ENCODE measurements at places on chromosomes 16 and 17.

GRCh38 chr16:54402270-54402669 is 115.7 kb upstream of the IRX3 start:
- DNase-seq, result no peak

DNA sequence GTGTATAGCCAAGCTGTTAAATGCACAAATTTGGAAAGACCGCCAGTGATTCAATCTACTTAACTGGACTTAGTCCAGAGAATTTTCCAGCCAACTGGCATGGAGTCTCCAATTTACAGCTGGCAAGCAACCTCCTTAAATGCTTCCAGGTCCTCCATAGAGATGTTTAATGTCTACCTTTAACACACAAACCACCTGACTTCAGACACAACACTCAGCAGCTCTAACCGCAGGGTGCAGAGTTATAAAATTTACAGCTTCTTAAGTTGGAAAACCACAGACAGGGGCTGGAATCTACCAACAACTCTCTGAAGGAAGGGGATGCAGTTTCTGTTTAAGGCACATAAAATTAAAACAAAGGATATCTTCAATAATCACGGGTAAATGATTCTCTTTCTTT is 106.9 kb downstream of the SYCE1L start:
- no peak for DNase-seq

GRCh38 chr17:17082878-17083277 is 40.6 kb downstream of the MPRIP start:
- no peak for DNase-seq

DNA sequence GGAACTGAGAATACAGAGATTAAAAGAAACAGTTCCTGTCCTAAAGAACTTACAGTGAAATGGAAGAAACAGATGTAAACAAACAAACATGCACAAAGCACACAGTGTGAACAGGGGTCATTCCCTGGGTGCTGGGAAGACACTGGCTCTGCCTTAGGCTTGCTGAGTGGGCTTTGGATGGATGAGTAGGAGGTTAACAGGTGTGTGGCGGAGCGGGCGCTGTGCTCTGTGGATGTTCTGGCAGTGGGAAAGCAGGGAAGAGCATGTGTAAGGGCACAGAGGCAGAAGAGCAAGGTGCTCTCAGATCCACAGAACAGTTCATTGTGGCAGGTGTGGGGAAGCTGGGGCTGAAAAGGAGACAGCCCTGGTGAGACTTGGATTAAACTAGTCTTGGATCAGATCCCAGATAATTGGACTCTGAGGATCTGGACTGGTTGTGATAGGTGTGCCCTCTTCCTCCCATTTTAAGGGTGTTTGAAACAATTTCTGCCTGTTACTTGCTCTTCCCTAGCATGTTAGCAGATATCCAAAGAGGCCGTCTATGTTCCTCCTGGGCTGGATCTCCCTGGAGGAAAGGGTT is 8.1 kb downstream of the HROB start:
- DNase-seq, result no peak

GRCh38 chr16:76278980-76279379 is 1.8 kb downstream of the CNTNAP4 start:
- DNase-seq, result peak; percentile 10

DNA sequence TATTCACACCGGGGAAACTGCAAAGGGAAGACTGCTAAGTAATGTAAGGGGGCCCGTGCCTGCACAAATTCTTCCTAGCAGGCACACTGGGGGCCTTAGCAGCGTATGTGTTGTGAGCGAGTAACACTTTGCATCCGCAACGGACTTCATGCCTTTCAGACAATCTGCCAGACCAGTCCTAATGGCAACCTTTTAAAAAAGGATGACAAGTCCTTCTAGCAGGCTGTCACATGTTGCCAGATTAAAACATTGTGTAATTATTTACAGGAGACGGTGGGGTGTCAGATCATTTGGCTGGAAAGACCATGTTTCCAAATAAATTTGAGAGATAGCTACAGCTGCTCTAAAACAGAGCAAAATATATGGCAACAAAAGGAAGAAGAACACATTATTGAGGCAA is 46.1 kb downstream of the CPPED1 start:
- DNase-seq, result no peak

- no peak for DNase-seq
Observed at GRCh38 chr17:58156839-58157803, 8.9 kb downstream of the OR4D1 start.

DNA sequence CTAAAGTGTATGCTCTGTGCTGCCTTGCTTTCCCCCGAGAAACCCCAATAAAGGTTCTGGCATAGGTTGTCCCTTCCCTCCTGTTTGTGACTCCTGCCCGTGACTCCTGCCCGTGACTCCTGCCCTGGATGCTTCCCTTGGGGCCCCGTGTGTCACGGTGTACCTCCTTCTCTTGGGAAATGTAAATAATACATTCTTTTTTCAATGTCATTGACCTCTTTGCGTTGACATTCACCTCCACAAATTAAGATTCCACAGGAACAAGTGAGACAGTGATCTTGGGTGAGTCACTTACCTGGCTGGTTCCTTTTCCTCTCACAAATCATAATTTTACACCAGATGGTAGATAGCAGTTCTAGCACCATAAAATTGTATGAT is 632 bp downstream of the CCL15 start:
- DNase-seq, result no peak

- no peak for DNase-seq
Observed at GRCh38 chr17:71237903-71238538, 882.8 kb upstream of the SOX9 start.

GRCh38 chr16:84291226-84291625 is 3.5 kb upstream of the WFDC1 start:
- no peak for DNase-seq

DNA sequence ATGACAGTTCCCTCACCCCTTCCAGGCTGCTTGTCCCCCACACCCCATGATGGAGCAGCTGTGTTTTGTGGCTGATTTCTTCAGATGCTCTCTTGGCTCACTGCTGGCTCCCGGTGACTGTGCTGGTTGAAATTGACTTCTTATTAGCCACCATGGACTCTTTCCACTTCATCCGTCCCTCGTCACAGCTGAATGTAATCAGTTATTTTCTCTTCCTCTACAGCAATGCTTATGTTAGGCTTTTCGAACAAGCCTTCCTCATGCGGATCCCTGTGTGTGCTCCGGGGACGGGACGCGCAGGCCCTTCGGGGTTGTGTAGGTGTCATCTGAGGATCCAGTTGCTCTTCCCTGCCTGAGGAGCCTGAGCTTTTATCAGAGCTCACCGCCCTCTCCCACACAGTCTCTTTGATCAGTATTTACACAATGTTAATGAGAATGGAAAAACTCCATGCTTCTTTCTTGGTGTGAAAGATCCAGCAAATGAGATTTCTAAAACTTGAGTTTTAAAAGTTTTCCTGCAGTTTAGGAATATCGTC is 87.5 kb downstream of the RPTOR start:
- no peak for DNase-seq

DNA sequence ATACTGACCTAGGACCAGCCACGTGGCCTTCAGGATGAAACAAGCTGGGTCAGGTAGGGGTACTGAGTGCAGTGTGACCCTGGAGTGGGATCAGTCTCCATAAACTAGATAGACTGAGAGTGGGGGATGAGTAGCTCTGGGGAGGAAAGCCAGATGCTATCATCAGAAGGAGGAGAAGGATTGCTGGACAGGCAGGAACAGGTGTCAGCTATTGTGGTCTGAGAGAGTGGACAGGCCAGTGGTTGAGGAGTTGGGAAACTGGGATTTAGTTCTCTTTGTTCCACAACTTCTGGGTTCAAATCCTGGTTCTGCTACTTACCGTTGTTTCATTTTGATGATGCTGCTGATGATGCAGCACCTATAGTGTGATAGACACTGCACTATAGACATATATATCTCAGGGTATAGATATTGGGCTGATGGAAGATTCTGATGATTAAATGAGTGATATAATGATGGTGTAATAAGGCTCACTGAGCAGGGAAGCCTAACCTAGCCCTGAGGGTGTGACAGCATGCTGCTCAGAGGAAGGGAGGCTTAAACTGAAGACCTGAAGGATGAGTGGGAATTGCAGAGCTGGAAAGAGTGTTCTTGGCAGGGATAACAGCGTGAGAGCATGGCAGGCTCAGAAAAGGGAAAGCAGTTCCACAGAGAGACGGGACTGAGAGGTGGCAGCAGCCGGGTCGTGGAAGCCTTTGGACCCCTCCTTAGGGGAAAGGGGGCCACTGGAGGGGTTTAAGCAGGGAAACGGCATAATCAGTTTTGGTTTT is 66.0 kb downstream of the SNX20 start:
- DNase-seq, result no peak

GRCh38 chr17:76840884-76841775 is 27.1 kb upstream of the MGAT5B start:
- DNase-seq, result no peak

DNA sequence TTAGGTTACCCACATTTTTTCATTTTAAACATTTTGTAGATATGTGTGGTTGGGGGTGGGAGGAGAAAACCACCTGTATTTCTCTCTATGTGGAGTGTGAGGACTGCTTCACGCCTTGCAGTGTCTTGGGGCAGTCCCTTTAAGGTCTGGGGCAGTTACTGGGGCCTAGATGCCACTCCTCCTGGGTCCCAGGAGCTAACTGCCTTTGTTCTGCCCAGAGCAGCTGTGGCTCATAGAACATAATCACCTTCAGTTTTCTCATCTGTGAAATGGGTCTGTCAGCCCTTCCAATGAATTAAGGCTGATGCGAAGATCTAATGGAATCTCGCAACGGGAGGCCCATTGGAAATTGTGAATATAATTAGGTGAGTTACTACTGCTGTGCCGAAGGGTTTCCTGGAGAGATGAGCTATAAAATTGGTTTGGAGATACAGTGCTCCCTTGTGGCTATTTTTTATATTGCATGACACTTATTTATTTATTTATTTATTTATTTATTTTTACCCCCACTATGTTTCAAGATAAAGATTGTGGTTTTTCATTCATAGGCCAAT is 22.9 kb downstream of the DHRS7C start:
- DNase-seq, result peak; percentile 6

- DNase-seq, result no peak
Observed at GRCh38 chr17:2266865-2267228, 36.7 kb downstream of the SMG6 start.

DNA sequence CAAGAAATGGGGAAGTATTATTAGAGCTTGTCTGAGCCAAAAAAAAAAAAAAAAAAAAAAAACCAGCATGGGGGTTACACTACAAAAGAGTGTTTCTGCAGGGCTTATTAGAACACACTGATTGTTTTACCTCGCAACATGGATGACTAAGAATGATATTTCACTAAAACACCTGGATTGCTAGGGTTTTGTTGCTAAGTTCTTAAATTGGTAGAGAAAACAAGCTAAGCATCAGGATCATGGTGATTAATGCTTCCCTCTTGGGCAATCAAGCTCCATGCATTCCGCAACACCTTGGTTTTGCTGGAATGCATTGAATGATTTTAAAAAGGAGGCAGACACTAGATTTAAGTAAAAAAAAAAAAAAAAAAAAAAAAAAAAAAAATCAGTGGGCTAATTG is 931.4 kb upstream of the CDH8 start:
- no peak for DNase-seq

DNA sequence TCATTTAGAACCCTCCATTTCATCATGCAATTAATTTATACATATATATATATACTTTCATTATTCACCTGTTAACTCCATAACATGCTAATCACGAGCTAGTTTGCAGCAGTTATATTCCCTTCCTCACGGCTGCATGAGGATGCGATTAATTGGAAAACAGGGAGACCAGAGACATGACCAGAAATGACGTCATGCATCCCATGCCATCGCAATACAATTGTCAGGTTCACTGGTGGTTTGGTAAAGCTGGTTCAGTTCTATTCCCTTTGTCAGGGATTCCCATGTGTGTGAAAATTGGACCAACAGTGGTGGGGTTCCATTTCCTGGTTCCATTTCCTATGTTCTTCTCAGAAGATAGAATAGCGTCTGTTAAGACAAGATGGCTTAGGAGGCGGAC is 440.4 kb upstream of the ERCC4 start:
- no peak for DNase-seq
